ENCODE measurements at places on chromosomes 4 and X. TPM values are rescaled to one million over a fixed set of nuclear protein-coding genes. Genes with fewer than 3 reads are reported as not detected.

DNA sequence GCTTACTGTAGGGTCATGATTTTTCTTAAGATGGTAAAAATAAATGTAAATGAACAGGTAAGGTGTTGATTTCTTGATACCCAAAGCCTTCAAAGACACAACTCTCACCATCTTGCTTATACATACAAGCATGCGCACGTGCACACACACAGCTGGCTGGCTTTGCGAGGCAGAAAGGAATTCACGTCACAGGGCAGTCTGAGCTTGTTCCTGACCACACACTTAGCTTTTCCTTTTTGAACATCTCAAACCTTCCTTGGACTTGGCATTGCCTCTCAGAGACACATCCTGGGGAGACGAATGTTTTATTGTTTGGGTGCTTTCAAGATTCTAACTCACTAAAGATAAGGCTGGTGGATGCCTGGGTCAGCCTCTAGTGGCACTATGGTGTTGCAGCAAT, 175.0 kb downstream of the NHS start:
- DNase-seq = no peak

GRCh38 chr4:75015627-75016026, 82.7 kb downstream of the PARM1 start:
- DNase-seq = no peak

DNA sequence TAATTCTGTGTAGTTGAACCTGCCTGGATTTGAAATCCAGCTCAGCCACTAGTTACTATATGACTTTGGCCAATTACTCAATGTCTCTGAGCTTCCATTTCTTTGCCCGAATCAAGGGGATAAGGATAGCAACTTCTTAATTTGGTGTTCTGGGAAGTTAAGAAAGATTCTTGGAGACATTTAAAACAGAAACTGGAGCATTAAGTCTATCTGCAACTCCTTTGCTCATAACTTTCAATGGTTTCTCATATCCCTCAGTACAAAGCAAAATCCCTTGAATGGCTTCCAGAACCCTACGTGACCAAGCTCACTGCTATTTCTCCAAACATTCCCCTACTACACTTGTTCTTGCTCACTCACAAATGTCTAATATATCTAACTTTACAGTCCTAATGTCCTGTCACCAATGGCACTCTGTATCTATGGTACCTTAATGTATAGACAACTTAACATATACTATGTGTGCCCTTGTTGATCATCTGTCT, 849.1 kb upstream of the SLIT2 start:
- DNase-seq = no peak

The PKD2 gene
- 4.1 TPM for total RNA-seq

- DNase-seq = no peak
These were observed 27.0 kb downstream of the DHX15 start for GRCh38 chr4:24557026-24558025.

DNA sequence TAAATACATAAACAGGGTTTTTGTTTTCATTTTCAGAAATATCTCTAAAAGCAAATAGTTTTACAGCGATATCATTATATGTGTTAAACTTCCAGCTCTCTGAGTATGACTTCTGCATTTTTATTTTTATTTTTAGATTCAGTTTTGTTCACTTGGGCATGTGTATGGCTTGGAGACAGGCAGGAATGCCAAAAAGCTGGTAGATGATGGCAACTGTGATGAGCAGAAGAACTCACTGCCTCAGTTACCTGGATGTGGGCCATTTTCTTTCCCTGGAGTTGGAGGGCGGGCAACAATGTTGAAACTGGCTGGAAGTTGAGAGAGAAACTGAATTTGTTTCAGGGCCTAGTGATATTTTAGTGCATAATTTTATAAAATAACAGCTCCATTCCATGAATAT, 266.4 kb downstream of the ARHGAP24 start:
- DNase-seq = no peak

DNA sequence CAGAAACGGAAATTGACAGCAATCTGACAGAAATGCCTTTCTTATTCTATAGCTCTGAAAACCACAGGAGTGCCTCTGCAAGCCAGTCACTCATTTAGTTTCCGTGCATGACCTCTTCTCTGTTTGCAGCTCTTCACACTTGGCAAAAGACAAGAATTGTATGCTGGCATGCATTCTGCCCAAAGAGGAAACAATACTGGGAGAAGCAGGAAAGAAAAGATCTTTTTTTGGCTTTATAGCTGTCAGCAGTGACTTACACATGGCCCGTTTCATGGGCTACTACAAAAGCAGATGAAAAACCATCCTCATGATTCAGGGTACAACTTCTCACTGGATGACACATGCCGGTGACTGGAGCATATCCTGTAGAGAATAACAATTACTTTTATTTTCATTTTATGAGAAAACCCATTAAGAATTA, 249.4 kb downstream of the ADAMTS3 start:
- peak; percentile 7 for DNase-seq

Measured in activated CD4-positive, alpha-beta T cell treated with anti-CD3 and anti-CD28 coated beads for 36 hours (primary cell).